ENCODE measurements at places on chromosomes 16 and 17.

DNA sequence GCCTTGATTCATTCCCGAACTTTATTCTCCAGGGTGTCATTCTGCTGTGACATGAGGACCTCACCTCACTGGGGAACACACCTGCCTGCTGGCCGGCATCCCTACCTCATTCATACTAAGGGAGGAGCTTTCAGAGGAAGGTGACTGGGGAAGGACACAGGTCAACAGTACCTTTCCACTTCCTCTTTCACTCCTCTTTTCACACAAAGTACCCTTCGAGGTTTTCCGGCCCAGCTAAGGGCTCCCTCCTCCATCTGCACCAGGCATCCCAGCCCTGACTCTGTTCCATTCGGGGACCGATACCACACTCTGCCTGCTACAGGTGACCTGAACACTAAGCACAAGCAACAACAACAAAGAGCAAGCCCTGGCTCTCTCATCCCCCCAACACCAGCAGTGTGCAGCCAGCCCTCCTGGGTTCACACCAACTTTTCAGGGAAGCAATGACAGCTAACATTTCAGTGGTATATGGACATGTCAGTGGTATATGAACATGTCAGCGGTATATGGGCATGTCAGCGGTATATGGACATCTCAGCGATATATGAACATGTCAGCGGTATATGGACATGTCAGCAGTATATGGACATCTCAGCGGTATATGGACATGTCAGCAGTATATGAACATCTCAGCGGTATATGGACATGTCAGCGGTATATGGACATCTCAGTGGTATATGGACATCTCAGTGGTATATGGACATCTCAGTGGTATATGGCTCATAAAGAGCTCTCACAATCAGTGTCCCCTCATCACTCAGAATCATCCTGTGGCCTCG is 16.0 kb downstream of the TRIM25 start:
- no peak for DNase-seq

GRCh38 chr17:81720267-81721071 is 8.4 kb downstream of the SLC25A10 start:
- no peak for DNase-seq

- DNase-seq, result no peak
Observed at GRCh38 chr16:28902909-28903308, 22.1 kb downstream of the RABEP2 start.

GRCh38 chr16:48611329-48612137 is 1.6 kb upstream of the N4BP1 start:
- no peak for DNase-seq

DNA sequence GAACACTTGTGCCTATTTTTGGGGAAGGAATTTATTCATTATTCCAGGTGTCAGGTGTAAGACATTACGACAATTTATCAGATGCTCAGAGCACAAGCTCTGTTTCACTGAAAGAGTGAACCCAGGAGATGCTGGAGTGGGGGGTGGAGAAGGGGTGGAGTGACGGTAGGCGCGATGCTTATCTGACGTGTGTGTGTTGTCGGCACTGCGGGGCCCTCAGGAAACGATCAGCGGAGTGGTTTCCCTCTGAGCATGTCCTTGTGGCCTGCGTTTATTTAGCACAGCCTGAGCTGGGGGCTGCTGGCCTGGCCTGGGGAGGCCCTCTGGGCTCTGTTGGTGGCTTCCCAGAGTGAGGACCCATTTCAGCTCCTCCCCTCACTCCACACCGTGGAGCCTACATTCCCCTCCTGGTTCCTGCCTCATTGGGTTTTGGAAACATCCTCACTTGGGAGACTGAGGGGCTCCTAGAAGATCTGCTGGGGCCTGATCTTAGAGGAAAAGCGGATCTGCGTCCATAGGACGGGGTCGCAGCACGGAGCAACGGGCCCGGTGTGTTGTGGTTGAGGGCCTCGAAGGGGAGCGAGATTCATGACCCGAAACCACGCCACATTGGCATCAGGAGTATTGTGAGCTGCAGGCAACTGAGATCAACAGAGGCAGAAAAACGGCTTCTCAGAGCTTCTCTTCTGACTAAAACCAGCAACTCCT is 19.0 kb upstream of the GNG13 start:
- no peak for DNase-seq

DNA sequence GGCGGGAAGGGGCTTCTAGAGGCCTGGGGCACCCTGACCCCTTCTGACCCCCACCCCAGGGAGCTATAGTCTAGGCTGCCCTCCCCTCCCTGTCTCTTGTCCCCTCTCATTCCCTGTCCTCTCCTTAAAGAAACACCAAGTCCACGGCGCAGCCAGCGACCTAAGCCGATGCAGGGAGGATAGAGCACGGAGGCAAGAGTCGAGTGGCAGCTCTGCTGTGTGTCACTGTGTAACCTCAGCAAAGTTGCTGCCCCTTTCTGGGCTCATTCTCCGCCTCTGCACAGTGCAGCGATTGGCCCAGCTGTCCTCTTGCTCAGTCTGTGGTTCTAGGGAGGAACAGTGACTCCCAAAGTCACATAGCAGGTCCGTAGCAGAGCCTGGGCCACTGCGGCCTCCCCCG is 36.5 kb upstream of the SBK1 start:
- no peak for DNase-seq

DNA sequence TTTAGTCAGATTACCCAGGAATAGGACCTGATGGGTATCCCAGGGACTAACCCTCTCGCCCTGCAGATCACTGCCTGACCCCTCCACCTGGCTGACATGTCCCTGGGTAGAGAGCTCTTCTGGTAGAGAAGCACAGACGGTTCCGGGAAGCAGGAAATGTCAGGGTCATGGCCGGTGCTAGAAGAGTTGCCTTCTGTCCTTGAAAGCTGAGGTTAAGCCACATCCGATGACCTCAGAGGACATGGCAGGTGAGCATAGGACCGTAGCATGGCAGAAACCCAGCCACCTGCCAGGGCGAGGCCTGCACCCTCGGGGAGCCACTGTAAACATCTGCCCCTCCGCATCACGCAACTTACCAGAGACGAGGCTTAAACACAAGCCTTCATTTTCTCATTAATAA is 483.7 kb downstream of the SOX9 start:
- no peak for DNase-seq

- DNase-seq, result peak; percentile 28
Observed at GRCh38 chr16:80346111-80346632, 194.6 kb upstream of the DYNLRB2 start.

- peak; percentile 52 for DNase-seq
Observed at GRCh38 chr17:65918916-65919315, 273.0 kb downstream of the CEP112 start.

GRCh38 chr17:50691550-50692447 is 15.9 kb downstream of the ANKRD40 start:
- peak; percentile 80 for DNase-seq

DNA sequence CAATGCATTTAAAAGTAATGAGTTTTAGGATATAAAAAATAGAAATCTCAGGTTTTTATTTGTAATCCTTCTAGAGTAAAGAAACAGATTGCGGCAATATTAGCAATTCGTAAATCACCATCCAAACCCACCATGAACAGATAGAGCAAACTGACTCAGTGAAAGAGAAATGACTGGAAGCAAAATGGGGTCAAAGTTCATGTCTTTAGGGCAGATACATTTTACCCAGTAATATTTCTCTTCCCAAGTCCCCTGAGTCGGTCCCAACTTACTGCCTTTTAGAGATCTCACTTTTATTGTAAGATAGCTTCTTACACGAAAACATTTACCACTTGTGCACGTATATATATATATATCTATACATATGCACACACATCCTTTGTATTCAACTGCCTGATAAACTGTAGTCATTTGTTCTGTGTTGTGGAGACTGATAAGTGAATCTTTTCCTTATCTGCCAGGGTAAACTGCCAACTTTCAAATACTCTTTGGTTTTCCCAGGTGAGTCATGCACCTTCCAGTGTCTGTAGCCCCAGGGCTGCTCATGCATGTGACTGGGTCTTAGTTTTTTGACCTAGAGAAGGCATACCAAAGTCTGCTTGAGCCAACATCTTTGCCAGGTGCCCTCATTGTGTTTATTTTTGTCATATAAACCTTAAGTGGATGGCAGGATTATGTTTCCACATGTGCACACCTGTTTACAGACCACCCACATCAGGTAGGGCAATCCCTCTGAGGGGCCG is 7.8 kb upstream of the IRF8 start:
- DNase-seq, result no peak

GRCh38 chr16:11136600-11136999 is 119.4 kb downstream of the SOCS1 start:
- no peak for DNase-seq

GRCh38 chr16:17591655-17592405 is 121.1 kb upstream of the XYLT1 start:
- DNase-seq, result no peak

GRCh38 chr16:57589374-57589773 is 39.1 kb upstream of the ADGRG1 start:
- no peak for DNase-seq

- peak; percentile 66 for DNase-seq
Observed at GRCh38 chr17:44820631-44821212, 9.4 kb downstream of the GJC1 start.

GRCh38 chr16:31117384-31118222 is at the start of gene KAT8:
Gene KAT8 (plus strand): TSS chr16:31117664. CDS start chr16:31117682, 18 bp downstream.
- DNase-seq, result peak; percentile 99
